Psoas muscle (tissue), 8 donors: ENCODE measurements at places on chromosomes 1 and 21. TPM values are rescaled to one million over a fixed set of nuclear protein-coding genes. Genes with fewer than 3 reads are reported as not detected.
A peak's percentile ranks its signal among the peaks of the same experiment; 100 is the strongest.

- DNase-seq = peak; percentile 49
Measured at GRCh38 chr21:45012662-45013259, 61.6 kb upstream of the ADARB1 start.

- DNase-seq = no peak
Measured at GRCh38 chr1:75791022-75791421, 5.0 kb downstream of the RABGGTB start.

DNA sequence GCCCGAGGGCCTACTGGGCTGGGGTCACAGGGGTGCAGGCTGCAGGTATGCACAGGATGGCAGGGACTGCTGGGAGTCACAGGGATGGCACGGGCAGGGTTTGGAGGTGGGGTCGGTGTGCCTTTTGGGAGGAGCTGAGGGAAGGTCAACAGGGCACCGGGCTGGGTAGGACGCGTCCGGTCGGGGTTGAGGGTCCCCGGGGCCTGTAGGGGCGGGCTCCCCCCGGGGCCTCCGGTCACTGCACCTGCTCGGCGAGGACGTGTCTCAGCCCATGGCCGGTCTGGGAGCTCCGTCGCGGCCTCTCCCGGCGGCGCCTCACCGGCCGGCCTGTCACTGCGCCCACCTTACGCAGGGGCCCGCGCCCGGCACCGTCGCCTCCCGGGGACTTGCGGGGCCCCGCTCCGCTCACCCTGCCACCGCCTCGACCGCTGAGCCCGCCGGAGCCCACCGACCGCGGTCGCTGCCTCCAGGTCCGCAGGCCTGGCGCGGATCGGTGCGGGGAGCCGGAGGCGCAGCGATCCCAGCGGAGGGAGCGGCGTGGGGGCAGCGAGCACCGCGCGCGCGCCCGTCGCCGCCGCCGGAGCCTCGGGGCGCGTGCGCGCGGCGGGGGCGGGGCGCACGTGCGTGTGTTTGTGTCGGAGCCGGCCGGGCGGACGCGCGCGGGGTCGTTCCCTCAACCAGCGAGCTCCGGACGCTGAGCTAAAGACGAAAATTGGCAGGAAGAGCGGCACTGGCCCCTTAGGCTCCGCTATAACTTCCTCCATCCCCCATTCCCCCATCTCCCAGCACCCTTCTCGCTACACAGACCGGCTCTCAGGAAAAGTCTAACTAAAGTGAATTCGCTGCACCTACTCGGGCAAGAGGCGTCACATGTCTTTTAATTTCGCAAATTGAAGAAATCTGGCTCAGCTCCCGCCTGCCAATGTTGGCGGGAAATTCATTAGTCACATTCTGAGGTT is at the start of gene AMIGO1:
AMIGO1 (minus strand) TSS at position 552 of the 959 bp plus-strand sequence. CDS start 815 bp downstream, outside the sequence.
- DNase-seq = peak; percentile 76

Gene PTGFR
- 1.1 TPM for total RNA-seq

- DNase-seq = no peak
Measured at GRCh38 chr1:88777604-88778149, 93.6 kb downstream of the PKN2 start.

Gene RBP7
- 13.9 TPM for total RNA-seq

- DNase-seq = no peak
Measured at GRCh38 chr21:46223217-46223616, 5.4 kb downstream of the LSS start.

Gene OXCT2
- total RNA-seq = 0.34 TPM
